ENCODE measurements at places on chromosomes 5 and 9.

GRCh38 chr5:67053229-67053628 is 143.4 kb downstream of the CD180 start:
- DNase-seq = no peak

DNA sequence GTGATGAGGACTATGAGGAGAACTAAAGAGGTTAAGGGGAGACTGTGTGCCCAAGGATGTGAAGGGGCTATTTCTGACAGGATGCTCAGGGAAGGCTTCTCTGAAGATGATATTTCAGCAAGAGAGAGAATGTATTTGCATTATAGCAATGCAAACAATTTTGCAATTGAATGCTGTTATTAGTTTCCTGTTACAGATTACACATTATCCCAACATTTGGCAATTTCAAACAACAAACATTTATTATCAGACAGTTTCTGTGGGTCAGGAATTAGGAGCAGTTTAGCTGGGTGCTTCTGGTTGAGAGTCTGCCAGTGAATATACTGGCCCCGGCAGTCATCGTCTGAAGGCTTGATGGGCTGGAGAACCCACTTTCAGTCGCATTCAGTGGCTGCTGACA is 228.0 kb downstream of the MARCHF11 start:
- DNase-seq = no peak

GRCh38 chr5:2737273-2738155 is 14.0 kb downstream of the IRX2 start:
- no peak for DNase-seq

- no peak for DNase-seq
Observed at GRCh38 chr5:83029912-83030311, 47.3 kb downstream of the TMEM167A start.

DNA sequence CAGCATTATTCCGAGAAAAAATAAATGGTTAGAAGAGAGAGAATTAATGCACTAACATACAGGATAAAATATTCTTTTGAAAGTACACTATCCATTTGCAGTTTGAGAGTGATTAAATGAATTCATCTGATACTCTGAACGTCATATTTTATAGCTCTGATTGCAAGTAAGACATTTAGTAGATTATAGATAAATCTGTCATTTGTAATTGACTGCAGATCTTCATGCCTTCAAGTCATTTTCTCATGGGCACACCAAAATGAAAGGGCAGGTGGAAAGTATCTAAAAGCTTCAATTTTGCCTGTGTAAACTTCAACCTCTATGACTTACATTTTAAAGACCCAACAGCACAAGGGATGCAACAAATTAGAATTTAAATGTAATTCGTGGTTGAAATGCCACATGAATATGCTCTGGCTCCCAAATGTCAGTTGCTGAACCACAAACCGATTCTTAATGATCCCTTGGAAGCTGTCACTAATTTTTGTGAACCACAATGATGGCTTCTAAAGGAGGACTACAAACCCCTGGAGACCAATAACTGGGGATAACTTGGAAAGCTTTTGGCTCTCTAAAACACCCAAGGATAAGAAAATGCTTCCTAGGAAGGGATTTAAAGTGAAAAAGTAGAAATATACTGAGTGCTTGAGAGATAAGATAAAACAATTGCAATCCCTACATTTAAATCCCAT is 3.9 kb downstream of the TYRP1 start:
- no peak for DNase-seq

DNA sequence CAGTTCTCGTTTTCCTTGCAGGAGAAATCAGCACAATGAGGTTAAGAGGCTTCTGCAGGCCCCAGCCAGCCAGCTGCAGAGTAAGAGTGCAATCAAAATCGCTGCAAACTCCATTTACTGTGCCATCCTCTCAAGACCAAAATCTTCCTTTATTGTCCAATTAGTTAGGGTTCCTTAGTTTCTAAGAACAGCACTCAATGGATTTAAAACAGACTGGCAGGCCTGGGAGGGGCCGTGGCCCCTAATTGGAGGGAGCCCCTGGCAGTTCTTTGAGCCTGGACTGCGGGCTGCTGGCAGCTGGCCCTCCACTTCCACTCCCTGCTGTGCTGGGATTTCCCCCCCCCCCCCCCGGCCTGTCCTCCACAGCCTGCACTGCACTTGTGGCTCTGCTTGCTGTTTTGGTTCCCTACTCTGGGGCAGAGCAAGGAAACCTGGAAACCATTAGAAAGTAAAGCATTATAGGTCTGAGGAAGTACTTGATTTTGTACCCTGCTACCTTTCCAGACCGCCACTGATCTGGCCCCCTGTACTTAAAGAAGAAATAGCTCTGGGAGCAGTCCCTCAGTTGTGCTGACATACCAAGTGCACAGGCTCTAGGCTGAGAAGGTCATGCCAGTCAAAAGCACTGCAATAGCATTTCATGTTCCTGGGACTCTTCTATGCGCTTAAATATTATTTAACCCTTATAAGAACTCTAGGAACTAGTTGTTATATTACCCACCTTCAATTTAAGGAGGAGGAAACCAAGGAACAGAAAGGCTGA is 129.0 kb downstream of the APBA1 start:
- peak; percentile 22 for DNase-seq

DNA sequence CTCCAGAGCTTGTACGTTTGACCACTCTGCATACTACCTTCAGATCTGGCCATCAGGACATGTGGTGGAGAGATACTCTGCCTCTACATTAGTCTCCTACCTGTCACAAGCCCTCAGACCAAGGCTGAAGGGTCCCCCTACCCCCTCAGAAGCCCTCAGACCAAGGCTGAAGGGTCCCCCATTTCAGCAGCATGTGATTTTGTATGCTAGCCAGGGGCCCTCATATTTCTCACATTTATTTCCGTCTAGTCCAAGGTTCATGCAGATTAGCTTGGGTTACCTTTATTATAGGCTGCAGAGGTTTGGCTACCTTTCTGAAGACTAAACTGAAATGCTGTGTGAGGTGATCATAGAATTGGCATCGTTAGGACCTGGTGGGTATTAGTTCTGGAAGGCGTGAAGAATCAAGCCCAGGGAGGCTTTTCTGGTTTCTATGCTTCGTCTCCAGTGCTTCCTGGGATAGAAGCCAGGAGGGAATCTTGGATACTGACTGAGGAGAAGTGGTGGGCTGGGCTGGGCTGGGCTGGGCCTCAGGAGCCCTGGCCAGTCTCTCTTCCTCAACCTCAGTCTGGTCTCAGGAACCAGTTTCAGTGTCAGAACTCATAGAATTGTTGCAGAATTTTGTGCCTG is 2.8 kb downstream of the SMIM32 start:
- DNase-seq = no peak

- no peak for DNase-seq
Observed at GRCh38 chr9:4117835-4118610, 181.8 kb downstream of the GLIS3 start.

DNA sequence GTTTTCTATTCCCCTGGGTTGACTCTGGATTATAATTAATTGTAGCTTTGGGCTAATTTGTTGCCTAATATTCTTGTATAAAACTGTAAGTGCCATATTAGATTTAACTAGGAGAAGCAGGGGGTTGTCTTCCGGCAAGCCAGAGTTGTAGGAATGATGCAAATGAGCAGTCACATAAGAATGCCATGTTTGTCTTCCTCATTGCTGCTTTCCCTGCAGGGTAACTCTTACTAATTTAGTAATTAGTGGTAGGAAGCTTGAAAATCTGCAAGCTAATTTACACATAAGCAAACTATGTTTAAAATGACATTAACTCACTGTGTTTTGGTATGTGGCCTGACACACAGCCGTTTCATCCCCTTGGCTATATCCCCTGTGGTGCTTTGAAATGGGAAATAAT is 527.8 kb downstream of the KCTD16 start:
- DNase-seq = no peak

- DNase-seq = no peak
Observed at GRCh38 chr5:120621339-120621738, 157.2 kb downstream of the PRR16 start.

DNA sequence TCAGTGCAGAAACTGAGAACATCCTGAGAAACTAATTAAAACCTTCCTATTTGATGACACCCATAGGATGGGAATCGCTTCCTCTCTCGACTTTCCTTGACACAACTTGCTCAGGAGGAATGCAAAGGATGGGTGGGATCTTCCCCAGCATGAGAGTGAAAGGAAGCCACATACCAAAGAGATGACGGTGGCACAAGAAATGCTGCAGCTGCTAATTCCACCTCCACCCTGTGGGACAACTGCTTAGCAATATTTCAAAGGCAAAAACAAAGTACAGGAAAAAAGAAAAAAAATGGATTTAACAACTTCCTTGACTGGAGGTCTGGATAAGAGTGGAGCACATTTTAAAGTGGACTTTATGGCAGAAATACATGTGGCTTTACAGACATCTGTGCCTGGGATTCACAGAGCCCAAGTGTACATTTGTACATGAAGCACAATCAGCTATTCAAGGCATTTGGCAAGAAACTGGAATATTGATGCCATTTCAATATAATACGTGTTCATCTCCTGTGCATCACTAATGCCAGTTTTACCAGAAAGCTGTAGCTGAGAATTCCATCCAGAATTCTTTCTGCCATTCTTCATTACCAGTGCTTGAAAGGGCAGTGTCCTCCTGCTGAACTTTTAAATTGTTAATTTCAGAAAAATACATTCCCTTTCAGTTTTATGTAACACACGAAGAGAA is 359.2 kb upstream of the ACTBL2 start:
- no peak for DNase-seq

DNA sequence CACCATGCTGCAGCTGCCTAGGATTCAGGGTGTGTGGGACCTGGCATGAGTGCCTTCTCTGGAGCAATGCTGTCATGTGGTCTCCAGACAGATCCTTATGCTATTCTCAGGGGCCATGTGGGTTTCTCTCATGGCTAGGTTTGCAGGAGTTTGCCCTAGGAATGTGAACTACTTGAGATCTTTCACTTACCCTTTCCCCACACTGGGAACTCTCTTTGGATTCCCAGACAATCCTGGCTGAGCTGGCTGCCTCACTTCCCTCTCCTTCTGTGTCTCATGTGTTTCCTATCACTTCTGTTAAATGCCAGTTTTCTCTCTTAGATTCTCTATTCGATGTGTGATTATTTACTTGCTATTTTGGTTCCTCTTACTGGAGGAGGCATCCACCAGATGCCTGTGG is 270.2 kb upstream of the RASA1 start:
- DNase-seq = no peak

- no peak for DNase-seq
Observed at GRCh38 chr9:87554976-87555375, 57.3 kb downstream of the DAPK1 start.
